NCI-H2081 (cell line): ENCODE measurements at places on chromosomes 2 and 18.
A peak's percentile ranks its signal among the peaks of the same experiment; 100 is the strongest.

GRCh38 chr2:39377226-39377939, 59.7 kb downstream of the MAP4K3 start:
- DNase-seq: no peak

- peak; percentile 9 for DNase-seq
Observed at GRCh38 chr2:86039178-86039962, 66.3 kb downstream of the POLR1A start.

DNA sequence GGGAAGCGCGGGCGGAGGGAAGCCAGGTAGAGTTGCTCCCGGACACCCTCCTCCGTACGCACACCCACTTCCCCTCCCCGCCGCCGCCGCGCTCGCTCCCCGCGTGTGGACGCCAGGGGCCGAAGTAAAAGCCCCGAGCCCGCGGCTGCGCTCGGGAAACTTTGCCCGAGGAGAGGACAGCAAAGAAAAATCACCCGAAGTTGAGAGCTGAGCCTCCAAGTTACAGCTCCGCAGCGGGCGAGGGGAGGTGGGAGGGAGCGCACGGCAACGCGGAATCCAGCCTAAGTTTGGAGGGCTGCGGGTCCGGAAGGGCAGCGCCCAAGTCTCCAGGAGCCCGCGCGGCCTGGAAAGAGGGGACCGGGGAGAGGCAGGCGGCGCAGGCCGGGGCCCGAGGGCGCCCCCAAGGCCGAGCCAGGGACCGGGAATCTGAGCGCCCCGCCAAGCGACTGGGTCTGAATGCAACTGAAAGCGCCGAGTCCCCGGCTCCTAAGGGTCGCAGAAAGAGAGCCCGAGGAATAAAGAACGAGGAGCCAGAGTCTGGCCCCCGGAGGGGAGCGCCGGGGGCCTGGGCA, 706 bp upstream of the BCL11A start:
- DNase-seq: peak; percentile 71

DNA sequence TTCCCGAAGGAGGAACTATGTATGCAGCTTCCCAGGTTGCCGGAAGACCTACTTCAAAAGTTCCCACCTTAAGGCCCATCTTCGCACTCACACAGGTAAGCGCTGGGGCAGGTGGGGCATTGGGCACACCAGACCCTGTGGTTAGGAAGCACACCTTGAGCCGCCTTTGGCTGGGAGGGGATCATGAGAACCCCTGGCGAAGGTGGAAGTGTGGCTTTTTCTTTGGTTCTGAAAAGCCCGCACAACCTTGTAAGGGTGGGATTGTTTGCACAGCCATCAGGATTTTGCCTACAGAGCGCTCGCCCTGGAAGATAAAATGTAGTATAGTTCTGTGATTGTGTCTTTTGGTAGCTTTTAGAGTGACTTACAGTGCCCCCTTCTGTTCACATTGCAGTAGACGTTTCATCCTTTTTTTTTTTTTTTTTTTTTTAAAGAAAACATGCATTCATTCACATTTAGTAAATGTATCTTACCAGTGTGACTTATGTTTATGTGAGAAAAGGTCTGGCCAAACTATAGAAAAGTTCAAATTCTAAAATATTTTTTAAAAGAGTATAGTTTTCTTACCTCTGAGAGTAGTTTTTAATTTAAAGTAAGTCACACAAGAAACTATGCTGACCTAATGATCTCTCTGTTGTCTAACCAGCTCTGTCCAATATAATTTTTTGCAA, 5.3 kb downstream of the KLF11 start:
- peak; percentile 49 for DNase-seq

DNA sequence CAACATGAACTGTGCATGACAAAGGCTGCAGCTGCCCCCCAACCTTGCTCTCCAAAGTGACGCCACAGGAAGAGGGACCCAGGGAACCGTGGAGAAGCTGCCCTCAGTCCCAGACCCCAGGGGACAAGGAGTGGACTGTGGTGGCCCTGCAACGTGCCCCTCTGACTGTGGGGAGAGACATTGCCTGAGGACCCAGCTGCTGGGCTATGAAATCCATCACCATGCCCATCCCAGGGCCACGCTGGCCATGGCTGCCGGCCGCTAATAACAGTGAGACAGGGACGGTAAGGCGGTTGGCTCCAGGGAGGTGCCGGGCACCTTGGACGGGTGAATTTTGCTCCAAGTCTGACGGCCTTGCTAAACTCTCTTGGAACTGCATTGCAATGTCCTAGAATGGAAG, 211.3 kb upstream of the HDAC4 start:
- DNase-seq: no peak

DNA sequence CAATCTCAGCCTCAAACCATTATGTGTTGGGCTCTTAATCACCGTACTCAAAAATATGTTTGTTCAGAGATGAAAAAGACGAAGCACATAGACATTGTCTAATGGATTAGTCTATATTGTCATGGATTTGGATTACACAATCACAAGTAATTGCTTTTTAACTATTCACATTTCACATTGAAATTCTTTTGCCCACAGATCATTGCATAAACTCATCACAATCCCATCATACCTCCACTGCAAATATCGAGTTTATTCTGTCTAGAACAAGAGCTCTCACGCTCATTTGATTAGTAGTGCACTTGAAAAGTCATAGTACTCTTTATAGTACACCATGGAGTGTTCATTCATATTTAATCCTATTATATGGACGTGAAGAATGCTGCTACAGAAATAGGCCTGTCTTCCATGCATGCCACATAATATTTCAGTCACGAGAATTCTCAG, 97.9 kb upstream of the SOX11 start:
- no peak for DNase-seq

- DNase-seq: peak; percentile 49
Observed at GRCh38 chr18:78701771-78702396, 277.7 kb upstream of the SALL3 start.
